ENCODE measurements at places on chromosomes 2 and 18.

- DNase-seq = no peak
Observed at GRCh38 chr2:54569745-54570301, 113.7 kb downstream of the SPTBN1 start.

GRCh38 chr2:180983468-180984242, 3.2 kb downstream of the UBE2E3 start:
- DNase-seq = no peak

DNA sequence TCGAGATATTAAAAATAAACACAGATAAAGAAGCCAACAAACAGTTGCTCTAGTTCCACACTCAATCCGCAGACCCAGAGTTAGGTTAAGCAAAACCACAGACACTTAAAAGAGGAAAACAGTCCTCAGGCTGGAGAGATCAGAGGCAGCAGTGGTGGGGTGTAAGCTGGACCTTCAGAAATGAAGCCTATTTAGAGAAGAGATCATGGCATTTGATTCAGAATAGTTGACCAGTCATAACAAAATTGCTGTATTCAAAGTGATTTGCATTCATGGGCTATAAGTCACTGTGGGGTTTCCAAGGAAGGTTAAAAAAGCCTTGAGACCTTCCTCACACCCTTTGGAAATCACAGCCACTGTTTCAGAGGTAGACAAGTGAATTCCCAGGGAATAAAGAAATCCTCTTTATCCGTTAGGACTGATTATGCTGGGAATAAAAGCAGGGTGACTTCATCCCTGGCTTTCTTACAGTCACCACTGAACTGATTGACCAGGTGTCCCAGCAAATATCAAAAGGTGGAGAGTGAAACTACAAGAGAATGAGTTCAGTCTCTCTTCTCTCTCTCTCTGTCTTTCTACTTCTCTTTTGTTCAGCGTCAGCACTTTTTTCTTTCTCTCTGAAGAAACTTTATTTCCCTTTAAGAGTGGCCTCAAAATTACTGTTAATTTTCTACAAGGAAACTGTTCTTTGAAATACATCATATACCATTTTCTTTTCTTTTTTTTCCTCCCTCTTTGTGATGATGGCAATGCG, 171.8 kb upstream of the PIK3C3 start:
- no peak for DNase-seq

GRCh38 chr2:217090024-217090473, 230.2 kb upstream of the TNP1 start:
- DNase-seq = no peak

GRCh38 chr2:119149611-119150010, 8.9 kb downstream of the C1QL2 start:
- no peak for DNase-seq

DNA sequence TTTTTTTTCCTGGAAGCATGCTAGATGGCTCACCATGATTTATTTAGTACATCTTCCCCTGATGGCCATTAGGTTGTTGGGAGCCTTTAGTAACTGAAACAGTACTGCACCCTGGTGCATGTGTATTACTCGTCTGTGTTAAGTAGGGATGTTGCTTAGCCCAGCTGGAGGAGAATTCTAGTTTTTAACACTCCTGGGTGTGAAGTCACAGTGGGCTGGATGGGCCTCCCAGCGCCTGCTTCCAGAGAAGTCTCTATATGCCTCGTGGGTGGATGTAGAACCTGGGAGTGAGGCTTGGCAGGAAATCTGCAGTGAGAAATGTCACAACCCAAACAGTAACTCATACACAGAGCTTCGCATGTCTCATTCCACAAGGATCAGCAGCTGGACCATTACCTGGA, 28.9 kb upstream of the NT5DC4 start:
- no peak for DNase-seq

DNA sequence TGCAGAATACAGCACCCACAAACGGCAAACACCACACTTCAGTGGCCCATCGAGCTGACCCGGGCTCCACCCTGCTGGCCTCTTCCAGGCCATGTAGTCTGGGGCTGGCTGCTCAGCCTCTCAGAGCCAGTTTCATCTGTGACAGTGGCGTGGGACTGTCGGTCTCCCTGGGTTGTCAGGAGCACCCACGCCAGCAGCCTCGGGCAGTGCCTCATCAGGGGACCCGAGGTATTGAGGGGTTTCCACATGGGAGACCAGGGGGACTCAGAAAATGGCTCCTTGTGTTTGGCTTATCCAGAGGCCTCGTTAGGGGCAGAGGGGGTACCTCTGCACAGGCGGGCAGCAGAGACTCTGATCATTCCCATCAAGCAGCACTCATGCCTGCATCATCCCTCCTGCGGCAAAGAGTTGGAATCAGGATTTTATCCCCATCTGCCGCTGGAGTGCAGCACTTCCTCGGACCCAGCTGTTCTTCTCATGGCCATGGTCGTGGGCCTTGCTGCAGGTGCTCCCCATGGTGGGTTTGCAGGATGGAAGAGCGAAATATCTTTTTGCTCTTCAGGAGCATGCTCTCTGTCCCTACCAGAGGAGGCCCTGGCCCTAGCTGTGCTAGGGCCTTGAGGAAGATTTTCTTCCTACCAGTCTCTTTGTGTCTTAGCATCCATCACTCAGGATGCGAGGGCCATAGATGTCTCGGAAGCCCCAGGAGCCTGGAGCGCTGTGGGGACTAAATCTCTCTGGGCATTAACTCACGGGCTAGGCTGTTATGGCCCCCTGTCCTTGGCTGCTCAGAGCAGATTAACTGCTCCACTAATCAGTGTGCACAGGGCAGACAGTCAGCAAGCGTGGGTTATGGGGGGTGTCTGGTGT, 100.8 kb downstream of the CLIP4 start:
- no peak for DNase-seq

DNA sequence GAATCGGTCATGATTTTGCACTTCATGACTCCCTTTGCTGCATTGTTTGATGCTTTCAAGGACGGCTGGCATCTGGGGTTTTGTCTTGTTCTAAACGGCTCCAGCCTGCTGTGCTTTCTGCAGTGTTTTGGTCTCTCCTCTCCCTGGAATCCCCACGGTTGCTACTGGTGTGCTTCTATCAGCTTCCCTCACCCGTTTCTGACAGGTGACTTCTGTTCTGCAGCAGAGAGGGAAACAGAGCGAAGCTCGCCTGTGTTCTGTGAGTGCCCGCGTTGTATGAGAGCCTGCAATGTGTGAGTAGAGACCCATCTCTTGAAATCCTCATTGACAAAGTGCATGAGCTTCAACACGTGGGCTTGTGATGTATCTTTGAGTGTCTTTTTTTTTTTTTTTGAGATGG, 102.8 kb downstream of the DCDC2C start:
- no peak for DNase-seq

DNA sequence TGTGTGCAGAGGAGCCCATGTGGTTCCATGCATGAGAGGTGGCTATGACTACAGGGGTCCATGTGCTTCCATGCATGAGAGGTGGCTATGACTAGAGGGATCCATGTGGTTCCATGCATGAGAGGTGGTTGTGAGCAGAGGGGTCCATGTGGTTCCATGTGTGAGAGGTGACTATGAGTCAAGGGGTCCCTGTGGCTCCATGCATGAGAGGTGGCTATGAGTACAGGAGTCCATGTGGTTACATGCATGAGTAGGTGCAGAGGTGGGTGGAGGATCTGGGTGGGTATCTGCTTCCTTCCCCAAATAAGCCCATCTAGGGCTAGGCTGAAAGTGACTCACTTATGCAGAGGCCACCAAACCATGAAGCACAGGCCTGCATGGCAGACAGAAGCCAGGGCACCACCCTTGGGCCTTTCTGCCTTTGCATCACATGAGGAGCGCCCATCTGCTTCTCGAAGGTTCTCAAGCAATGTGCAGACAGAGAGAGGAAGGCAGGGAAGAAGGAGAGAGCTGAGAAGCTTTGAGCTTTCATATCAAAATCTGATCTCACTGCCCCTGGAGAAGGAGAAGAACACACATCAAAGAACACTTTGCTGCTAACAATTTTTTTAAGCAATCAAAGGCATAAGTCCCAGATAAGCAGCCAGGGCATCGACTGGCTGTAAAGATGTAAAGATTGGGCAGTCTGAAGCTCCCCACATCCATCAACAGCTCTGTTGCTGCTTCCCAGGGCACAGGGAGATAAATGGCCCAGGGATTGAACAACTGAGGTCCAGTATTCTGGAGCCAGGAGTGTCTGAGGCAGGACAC, 137.6 kb downstream of the TNS1 start:
- DNase-seq = no peak

GRCh38 chr2:235472443-235472842, 21.4 kb upstream of the AGAP1 start:
- no peak for DNase-seq

DNA sequence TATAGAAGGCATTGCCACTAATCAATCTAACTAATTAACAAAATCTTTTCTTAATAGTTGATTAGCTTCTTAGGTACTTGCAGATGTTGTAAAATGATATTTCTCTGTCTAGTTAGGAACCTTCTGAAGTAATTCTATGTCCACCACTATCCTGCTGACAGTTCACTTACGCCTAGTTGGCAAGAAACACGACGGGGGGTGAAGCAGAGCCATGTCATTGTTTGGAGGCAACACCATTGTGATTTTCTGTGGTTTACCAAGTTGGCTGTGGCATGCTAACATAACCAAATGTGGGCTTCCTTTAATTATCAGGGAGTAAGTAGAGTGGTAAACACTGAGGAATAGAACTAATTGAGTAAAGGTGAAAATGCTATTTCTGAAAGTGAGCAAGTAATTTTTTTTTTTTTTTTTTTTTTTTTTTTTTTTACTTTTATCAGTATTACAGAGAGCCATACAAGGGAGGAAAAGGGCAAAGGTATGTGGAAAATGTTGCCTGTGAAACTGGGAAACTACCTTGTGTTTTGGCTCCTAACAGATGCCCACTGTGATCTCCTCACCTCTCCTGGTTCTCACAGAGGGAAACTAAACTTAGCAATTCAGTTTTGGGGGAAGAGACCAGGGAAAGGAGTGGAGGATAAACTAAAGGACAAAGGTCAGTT, 126.8 kb downstream of the MEIS1 start:
- no peak for DNase-seq

- DNase-seq = no peak
Observed at GRCh38 chr2:196453613-196454047, 185.9 kb upstream of the CCDC150 start.

- DNase-seq = no peak
Observed at GRCh38 chr18:59736061-59736460, 38.8 kb upstream of the CCBE1 start.

DNA sequence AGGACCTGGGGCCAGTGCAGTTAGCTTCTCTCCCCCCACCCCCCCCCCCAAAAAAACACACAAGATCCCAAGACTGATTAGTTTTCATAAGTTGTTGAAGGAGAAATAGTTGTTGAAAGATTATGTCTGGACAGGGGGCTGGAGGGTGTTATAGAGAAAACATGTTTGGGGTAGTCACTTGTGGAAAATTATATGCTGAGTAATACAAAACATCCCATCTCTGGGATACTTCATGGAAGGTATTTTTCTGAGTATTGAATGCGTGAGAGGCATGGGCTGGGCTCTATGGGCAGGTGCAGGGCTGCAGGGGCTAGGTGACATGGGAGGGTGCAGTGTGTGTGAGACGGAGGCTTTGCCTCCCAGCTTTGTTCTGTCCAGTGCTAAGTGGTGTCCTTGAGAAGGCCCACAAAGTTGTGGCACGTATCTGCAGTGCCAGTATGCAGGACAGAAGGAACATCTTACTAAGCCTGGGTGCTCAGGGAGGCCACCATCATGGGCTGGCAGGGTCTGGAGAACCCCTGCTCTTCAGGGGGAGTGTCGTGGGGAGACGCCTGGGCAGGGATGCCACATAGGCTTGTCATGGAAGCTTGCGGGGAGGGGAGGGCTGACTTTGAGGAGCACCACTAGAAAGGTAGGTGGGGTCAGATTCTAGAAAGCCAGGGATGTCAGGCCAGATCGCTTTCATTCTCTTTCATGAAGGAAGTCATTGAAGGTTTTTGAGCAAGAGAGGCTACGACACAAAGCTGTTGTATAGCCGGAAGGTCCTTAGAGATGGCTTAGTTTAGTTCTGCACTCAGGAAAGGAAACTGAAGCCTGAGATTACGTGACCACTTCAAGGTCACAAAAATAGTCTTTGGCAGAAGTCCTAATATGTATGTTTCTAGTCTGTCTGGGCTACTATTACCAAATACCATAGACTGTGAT, 232.0 kb downstream of the LDLRAD4 start:
- no peak for DNase-seq

DNA sequence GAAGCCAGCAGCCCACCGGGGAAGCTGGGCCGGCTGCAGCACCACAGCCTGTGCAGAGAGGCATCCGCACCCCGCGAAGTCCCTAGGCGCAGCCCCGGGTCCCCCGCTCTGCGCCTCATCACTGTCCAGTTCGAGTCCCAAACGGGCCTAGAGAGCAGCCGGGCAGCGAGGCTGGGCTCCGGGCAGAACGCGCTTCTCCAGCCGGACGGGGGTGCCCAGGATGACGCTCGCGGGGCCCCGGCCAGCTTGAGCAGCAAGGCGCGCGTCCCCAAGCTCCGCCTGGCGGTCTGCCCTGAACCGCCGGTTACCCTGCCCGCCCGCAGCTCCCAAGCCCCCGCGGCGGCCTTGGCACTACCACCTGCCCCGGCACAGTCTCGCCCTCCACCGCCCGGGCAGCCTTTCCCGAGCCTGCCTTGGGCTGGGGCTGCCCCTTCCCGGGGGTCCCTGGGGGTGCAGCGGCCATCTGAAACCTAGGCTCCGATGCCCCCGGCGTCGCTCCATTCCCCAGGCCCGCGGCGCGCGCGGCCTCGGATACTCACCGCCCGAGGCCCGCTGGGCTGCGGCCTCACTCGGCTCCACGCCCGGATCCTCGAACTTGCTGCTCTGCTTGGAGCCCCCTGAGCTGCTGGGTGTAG, 591 bp downstream of the SLC16A14 start:
- DNase-seq = no peak

DNA sequence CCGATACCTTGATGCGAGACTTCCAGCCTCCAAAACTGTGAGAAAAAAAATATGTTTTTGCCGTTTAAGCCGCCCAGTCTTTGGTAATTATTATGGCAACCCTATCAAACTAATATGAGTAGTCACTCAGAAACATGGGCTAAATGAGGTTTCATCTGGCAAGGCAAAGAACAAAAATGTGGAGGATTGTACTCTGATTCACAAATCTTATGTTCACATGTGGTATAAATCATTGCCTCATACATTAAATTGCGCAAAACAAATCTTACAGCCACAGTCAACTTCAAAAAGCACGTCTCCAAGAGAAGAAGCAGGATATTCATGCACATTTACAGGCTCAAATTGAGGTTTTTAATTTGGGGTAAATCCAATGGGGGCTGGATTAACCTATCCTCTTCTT, 1435.4 kb upstream of the LRRTM1 start:
- no peak for DNase-seq

GRCh38 chr2:109238580-109238979, 109.6 kb downstream of the SH3RF3 start:
- no peak for DNase-seq

GRCh38 chr18:73461780-73462059, 593.9 kb upstream of the NETO1 start:
- no peak for DNase-seq

DNA sequence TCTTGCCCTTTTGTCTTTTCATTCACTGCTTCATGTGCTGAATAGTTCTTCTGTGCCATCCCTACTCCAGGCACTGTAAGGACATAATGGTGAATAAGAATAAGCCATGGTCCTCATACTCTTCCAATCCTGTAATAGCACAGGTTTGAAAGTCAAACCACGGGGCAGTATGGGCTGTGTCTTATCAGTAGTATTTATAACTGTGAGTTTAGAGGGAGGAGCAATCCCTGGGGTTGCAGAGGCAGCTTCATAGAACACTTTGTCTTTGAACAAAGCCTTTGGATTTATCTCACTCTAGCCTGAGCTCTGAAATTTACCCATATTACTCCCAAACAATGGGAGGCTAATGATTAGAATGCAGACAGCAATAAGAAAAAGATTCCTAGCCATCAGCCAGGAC, 30.2 kb upstream of the ALK start:
- no peak for DNase-seq

GRCh38 chr18:35564795-35565453, 16.6 kb upstream of the GALNT1 start:
- no peak for DNase-seq

All from breast epithelium (tissue), 4 donors.